ENCODE measurements at places on chromosomes 7 and 10. TPM values are rescaled to one million over a fixed set of nuclear protein-coding genes. Genes with fewer than 3 reads are reported as not detected.

DNA sequence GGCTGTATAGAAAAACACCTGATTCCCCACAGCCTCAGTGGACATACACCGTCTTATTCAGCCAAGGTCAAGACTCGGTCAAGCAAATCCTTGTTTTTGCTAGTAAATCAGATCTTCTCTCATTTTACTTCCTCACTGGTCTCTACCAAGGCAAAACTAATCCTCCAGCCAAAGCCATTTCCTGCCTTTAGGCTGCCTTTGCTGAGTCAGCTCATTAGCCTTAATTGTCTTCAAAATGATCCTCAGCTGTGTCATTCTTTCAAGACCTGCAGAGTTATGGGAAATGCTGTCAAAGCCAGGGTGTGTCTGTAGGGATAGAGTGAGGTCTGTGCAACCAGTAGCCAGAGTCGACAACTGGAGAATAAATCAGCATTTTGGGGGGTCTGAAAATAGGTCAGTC, 107.2 kb upstream of the FAM180A start:
- no peaks in the 10 kb centered on the region for H3K4me1 ChIP-seq
- no peak overlapping the region for H3K4me3 ChIP-seq
- H3K36me3 ChIP-seq, result no peaks in the 10 kb centered on the region
- H3K27me3 ChIP-seq, result no peaks in the 10 kb centered on the region

DNA sequence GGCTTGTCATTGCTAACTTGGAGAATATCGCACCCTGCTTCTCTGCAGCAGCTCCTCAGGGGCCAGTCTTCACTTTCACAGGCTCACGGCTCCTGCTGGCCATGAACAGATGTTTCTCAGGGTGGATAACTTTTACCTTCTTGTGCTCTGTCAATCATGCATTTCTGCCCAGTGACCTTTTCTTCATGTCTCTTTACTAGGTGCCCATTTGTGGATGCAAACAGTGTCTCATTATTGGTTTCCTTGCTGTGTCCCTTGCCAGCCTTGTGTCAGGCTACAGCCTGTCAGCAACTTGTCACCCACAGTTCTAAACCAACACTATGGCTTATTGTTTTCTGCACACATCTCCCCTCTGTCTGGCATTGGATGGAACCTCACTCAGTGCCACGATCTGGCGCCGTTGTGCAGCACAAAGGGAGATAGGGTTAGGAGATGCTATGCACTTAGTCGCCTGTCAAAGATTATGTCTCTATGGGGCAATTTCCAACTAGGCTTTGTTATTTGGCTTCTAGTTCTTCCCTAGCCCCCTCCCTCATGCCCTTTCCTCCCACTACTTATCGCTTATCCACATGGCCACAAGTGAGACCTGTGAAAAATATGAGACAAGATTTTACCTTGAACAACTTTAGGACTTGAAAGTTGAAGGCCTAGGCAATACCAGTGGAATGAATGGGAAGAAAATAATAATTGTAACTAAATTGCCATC, 45.7 kb upstream of the NXPH1 start:
- no peaks in the 10 kb centered on the region for H3K4me1 ChIP-seq

DNA sequence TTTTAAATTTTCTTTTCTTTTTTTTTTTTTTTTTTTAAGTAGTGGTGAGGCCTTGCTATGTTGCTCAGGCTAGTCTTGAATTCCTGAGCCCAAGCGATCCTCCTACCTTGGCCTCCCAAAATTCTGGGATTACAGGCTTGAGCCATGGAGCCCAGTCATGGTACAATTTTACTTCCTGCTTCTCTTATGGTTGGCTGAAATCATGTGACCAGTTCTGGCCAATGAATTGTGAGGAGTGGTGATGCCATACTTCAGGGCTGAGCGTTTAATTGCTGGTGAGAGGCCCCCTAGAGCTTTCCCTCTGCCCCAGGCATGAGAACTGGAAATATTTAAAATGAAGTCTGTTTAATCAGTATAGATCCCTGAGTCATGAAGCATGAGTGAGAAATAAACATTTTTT, 22.2 kb upstream of the BAIAP2L1 start:
- H3K4me3 ChIP-seq, result no peak overlapping the region
- H3K4me1 ChIP-seq, result no peaks in the 10 kb centered on the region
- no peak overlapping the region for H3K27ac ChIP-seq
- H3K27me3 ChIP-seq, result peaks cover 2% of the 10 kb centered on the region

DNA sequence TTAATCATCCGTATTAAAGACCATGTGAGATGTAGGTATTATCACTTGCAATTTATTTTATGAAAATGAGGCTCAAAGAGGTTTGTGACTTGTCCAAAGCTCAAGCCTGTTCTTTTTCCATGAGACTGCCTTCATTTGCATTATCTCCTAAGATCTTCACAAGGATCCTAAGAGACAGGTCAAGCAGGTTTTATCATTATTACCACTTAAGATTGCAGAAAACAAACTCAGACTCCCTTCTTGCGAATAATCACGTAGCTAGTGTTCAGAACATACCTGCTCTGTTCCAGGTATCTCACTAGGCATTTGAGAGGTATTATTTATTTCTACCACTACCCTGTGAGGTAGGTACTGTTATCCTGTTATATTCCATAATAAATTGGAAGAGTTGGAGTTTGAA, 64.8 kb downstream of the ZNRF2 start:
- no peak for DNase-seq
- H3K27me3 ChIP-seq, result no peaks in the 10 kb centered on the region
- H3K27ac ChIP-seq, result no peak overlapping the region
- peaks cover 6% of the 10 kb centered on the region for H3K4me1 ChIP-seq
- no peak overlapping the region for H3K4me3 ChIP-seq
- no peaks in the 10 kb centered on the region for H3K36me3 ChIP-seq

DNA sequence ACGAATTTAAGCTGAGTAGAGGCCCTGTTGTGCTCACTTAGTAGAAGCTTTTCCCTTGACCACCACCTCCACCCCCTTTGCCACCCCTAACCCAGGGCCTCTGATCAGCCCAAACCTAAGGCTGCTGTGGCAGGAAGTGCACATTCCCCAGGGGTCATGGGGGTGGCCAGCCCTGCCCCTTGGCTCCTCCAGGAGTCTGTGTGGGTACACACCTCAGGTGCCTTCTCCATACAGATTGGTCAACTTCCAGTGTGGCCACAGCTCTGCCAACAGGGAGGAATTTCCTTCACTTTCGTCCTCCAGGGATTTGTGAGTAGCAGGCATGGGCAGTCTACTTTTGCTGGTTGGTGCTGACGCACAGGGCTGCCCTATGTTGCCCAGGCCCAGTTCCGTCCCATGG, 249.9 kb upstream of the ZNF32 start:
- no peaks in the 10 kb centered on the region for H3K36me3 ChIP-seq
- H3K27ac ChIP-seq, result no peak overlapping the region
- no peaks in the 10 kb centered on the region for H3K4me1 ChIP-seq
- no peaks in the 10 kb centered on the region for H3K27me3 ChIP-seq

DNA sequence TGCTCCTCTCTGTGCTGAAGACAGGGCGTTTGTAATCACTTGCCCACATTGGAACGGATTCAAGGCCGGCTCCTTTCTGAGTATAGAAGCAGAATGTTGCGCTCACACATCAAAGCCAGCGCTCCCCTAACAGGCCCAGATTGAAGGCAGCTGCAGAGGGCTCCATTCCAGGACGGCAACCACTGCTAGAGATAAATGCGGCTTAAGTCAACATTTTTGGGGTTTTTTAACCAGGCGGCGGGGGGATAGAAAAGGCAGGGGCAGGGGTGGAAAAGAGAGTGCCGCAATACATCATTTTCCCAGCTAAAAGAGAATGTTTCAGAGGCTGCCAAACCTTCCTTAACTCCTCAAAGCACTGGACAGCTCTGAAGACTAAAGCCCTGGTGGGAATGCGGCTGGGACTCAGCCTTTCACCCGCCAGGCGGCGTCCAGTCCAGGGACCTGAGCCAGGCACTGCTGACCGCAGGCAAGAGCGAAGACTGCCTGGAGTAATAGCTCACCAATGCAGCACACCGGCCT, 189.6 kb downstream of the TNS3 start:
- H3K36me3 ChIP-seq, result no peaks in the 10 kb centered on the region
- no peak for DNase-seq
- H3K4me1 ChIP-seq, result no peaks in the 10 kb centered on the region
- H3K27ac ChIP-seq, result no peak overlapping the region
- H3K4me3 ChIP-seq, result no peak overlapping the region
- H3K27me3 ChIP-seq, result no peaks in the 10 kb centered on the region

DNA sequence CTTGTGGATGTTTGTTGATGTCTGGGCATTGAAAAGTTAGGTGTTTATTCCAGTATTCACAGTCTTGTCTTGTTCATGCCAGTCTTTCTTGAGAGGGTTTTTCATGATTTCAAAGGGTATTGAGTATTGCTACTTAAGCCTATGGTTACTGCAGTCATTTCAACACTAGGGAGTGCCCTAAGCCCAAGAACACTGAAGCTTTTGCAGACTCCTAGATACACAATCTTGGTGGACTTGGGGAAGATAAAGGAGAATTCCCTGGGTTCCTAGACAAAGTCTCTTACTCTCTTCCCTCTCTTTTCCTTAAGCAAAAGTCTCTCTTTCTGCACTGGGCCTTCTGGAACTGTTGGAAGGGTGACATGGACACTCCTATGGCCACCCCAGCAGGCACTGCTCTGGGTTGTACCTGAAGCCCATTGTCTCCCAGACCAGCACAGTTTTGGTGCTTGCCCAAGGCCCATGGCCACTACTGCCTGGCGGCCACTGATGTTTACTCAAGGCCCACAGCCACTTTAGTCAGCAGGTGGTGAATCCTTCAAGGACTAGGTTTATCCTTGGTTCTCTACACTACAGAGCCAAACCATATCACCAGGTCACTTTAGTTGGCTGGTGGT, 24.9 kb downstream of the SAMD9 start:
- H3K36me3 ChIP-seq, result no peaks in the 10 kb centered on the region
- H3K4me1 ChIP-seq, result no peaks in the 10 kb centered on the region
- peak; percentile 4 for DNase-seq
- no peaks in the 10 kb centered on the region for H3K27me3 ChIP-seq

Gene OR9A2
- not detected for total RNA-seq

Gene CCDC172
- total RNA-seq, result 0.05 TPM

Gene TFPI2
- 12.5 TPM for total RNA-seq

All from thymus (tissue), 14 donors.